H7 (cell line): ENCODE measurements at places on chromosomes 2 and 18.

DNA sequence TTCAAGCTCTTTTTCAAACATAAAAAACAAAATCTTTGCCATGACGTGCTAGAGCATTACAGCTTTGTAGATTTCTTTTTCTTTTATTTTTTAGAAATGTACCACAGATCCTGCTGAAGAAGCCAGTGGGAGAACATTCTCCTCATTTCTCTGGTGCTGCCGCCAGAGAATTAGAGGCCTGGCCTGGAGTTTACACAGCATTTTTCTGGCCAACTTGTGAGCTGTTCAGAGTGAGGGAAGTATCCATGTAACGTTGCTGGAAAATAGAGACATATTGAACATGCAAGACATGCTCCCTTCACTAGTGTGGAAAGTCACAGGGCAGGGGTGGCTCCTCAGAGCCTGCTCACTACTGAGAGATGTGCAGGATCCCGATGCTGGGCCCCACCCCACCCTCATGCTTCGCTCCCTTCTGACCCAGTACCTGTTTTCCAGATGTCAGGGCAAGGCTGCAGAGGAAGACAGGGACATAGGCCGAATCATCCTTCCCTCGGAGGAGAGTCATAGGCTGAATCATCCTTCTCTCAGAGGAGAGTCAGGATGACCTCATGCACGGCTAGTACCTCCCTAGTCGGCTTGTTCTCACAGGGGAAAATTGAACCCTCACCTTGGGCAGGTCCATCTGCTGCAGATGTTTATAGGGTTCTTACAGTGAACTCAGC is 298.5 kb downstream of the INSIG2 start:
- no peak for DNase-seq

DNA sequence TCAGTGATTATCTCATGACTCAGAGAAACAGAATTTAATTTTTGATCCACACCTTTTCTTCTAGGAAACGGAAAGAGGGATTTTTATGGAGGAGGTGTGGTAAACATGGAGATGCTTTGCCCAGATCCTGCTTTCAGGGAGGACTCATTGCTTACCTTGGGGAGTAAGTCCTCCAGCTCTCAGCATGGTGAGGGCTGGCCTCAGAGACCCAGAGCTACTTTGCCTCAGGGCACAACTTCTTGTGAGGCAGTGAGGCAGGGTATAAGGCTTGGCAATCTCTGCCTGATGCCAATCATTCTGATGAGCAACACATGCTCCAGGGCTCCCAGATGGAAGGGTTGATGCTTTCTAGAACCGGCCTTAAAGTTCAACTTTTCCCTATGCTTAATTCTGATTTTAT is 189.9 kb upstream of the DCC start:
- DNase-seq, result no peak

DNA sequence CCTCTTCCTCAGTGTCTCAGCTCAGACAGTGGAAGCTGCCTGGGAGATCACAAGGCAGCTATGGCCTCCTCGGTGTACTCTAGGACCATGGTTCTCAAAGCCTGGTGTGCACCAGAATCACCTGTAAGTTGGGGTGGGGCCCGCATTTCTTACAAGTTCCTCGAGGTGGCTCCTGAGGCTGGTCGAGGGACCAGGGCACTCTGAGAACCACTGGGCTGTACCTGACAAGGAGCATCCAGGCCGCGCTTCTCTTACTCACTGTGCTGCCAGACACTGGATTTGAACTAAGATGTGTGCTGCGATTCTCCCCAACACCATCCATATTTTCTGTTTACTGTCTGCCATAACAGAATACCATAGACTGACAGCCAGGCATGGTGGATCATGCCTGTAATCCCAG is 59.5 kb downstream of the DIPK1C start:
- no peak for DNase-seq

DNA sequence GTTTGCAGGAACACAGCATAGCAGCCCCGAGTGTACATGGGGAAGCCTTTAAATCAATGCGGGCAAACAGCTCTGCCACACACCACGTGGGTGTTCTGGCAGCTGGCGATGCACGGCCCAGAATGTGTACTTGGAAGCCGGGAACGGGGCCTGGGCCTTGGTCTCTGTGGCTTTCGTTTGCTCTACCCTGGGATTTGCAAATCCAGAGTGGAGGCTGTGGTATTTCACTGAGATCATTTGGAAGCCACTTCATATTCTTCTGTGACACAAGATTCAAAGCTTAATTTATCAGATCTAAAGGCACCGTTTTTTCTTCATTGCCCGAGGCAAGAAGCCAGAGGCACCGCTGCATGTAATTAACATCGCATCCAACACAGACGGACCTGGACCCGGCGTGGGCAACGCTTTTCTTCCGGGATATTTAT is 246.3 kb upstream of the MYT1L start:
- no peak for DNase-seq

GRCh38 chr2:47174733-47175361 is 19.7 kb upstream of the STPG4 start:
- no peak for DNase-seq

DNA sequence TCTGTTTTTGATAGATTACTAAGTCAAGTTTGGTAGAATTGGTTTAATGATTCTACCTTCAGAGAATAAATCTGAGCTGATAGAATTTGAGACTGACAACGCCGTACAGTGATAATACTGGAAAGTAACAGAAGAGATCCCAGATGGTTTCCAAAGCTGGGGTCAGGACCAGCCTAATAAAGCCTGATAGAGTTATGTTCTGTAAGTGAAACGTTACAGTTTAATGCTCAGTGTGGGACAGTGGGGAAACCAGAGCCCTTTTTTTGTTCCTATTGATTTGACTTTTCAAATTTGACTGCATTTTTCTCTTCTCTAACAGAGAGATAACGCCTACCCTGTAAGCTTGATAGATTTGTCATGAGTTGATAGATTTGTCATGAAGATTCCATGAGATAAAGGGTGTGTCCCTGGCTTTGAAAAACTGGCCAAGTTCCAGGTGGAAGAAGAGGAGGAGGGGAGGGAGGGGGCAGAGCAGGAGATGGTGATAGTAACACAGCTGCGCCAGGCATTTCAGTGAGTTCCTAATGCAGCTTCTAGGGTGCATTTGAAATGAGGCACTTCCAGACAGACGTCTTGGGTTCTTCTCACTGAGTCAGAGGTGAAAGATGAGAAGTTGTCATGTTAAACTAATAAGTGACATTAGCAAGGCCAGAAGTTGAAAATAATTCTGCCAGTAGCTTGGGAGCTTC is 65.1 kb downstream of the CERS6 start:
- no peak for DNase-seq

GRCh38 chr18:73479477-73479876 is 611.7 kb upstream of the NETO1 start:
- no peak for DNase-seq

GRCh38 chr2:134399096-134399495 is 145.2 kb downstream of the MGAT5 start:
- no peak for DNase-seq

GRCh38 chr2:133657591-133657990 is 89.3 kb upstream of the NCKAP5 start:
- no peak for DNase-seq

GRCh38 chr2:150156415-150156814 is 331.1 kb downstream of the RND3 start:
- DNase-seq, result no peak

- no peak for DNase-seq
These were observed 111.8 kb upstream of the CYP20A1 start for GRCh38 chr2:203126996-203127395.

- no peak for DNase-seq
These were observed 207.4 kb downstream of the HDAC4 start for GRCh38 chr2:239193401-239193811.

DNA sequence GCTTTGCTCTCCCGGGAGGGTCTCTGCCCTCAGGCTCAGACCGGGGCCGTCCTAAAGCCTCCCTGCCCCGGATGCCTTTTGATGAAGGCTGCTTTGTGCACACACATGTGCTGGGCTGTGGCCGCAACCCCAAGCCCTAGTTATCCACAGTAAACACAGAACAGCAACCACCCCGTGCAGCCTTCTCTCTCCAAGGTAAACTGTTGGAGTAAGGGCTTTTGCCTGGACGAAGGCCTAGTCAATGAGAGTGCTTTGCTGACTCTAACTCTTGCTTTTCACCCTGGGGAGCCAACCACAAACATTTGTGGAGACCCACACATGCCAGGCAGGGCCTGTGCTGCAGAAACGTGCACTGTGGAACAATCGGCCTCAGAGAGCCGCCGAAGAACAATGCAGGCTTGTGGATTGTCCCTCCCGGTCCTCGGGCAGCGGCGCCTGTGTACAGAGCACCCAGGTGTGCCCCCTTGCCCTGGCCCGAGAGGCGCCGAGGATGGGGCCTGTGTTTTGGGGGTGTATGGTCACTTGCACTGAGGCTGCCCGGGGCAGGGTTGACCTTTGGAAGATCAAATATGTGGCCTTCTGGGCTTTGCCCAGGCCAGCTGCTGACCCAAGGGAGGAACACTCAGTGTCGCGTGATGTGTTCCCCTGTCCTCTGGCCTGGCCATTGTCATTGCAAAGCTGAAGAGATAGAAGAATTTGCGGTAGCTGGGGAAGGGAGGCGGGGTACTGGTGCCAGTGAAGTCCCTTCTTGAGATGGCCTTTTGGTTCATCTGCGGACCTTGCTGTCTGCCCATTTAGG is 37.0 kb downstream of the CTIF start:
- DNase-seq, result no peak

DNA sequence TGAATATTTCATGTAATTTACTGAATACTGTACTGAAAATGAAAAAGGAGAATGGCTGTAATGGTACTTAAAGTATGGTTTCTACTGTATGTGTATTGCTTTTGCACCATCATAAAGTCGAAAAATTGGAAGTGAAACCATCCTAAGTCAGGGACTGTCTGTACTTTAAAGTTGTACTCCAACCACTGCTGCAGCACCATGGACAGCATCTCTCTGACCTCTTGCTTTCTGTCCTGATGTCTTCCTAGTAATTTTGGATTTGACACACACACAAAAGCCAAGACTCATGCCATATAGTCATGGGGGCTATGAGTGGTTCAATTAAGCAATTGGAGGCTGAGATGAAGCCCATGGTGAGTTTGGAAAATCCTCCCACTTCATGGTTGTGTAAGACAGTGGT is 256.3 kb upstream of the PKDCC start:
- peak; percentile 4 for DNase-seq

DNA sequence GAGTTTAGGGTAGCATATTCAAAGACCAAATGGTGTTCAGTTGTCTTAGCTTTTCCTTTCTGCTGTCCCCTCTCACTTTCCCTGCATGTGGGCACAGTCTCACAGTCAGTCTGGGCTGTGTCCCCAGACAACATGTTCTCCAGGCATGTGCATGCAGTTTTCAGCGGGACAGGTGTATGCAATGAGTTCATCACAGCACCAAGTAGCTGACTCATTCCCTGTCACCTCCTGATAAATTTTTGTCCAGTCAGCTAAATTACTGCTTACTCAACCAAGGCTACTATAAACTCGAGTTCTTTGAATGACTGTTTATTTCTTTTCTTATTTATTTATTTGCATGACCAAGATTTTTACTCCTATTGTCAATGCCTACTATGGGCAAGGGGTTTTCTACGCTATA is 148.8 kb upstream of the CDH19 start:
- no peak for DNase-seq

- no peak for DNase-seq
These were observed 343 bp downstream of the RASGRP3 start for GRCh38 chr2:33476793-33477190.

- DNase-seq, result no peak
These were observed 71.7 kb downstream of the HS1BP3 start for GRCh38 chr2:20578895-20579825.

DNA sequence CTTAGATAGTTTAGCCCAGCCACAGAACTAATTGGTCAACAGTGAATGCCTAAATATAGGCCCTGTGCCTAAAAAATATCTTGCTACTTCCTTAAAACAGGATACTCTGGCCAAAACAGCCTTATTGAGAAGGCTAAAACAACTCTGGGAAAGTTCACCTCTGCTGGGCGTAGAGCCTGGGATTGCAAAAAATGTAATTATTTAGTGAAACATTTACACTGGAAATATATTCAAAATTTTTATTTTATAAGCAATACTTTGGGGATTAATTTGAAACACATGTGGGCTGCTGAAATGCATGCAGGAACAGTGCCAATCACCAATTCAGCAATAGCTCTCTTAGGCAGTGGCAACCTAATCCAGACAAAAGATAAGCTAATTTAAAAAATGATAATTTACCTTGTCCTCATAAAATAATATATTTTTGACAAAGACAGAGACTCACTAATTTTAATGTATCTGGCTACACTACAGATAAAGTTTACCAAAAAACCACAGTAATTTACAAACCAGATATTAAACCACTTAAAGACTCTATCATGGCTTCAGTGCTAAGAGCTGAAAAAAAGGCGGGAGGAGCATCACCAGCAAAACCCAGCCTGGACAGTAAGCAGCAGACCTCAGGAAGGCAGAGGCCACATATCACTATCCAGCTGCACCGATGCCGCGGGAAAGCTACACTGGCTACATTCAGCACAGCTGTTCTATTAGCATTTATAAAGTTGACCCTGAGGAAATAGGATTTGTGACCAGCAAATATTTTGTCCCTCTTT is 18.5 kb downstream of the TRAK2 start:
- DNase-seq, result no peak

GRCh38 chr18:8814206-8814605 is 108.8 kb downstream of the MTCL1 start:
- DNase-seq, result no peak

DNA sequence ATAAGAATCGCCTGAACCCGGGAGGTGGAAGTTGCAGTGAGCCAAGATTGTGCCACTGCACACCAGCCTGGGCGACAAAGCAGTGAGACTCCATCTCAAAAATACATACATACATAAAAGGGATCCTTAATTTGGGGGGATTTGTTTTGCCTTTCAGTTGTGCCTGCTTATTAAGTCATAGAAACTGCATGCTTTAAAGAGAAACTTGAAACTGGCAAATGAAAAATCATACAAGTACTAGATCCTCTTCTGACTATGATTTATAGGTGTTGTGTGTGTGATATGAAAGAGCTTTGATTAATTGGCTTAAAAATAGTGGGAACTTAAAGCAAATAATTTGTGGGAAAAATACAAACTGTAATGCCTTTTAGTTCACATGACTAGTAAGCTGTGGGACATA is 963.7 kb downstream of the CNTNAP5 start:
- DNase-seq, result no peak

- no peak for DNase-seq
These were observed 9.7 kb downstream of the SIX2 start for GRCh38 chr2:44999540-44999939.
